ENCODE measurements at places on chromosomes 16 and 17.

DNA sequence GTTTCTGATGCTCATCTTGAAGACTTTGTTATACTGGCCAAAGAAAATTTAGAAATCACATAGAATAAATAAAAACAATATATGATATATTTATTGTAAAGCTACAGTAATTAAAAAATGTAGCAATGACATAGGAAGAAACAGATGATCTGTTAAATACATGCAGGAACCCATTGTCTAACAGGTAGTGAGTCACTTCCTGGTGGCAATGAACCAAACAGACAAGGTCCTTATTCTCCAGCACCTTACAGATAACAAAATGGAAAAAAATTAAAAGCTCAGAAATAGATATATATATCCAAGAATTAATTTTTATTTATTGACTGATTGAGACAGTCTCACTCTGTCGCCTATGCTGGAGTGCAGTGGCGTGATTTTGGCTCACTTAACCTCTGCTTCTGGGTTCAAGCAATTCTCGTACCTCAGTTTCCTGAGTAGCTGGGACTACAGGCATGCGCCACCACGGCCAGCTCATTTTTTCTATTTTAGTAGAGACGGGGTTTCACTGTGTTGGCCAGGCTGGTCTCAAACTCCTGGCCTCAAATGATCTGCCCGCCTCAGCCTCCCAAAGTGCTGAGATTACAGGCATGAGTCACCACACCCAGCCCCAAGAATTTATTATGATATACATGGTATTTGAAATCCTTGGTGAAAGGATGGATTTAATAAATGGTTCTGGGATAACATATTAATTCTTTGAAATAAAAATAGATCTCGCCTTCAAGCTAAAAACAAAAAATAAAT is 7.5 kb downstream of the NETO2 start:
- peak; percentile 22 for DNase-seq

DNA sequence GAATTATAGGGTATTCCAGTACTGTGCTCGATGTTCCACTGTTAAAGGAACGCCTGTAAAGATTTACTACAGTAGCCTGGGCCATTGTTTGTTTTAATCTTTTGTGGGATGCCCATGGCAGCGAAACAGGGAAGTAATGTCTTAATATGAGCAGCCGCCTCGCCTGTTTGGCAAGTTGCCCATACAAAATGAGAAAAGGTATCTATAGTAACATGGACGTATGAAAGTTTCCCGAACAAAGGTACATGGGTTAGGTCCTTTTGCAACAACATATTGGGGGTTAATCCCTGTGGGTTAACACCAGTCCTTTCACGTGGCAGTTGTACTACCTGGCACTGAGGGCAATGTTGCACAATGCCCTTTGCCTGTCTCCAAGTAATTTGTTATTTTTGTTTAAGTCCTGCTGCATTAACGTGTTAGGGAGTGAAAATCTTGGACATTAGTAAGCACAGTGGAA is 21.1 kb upstream of the TMC5 start:
- no peak for DNase-seq

DNA sequence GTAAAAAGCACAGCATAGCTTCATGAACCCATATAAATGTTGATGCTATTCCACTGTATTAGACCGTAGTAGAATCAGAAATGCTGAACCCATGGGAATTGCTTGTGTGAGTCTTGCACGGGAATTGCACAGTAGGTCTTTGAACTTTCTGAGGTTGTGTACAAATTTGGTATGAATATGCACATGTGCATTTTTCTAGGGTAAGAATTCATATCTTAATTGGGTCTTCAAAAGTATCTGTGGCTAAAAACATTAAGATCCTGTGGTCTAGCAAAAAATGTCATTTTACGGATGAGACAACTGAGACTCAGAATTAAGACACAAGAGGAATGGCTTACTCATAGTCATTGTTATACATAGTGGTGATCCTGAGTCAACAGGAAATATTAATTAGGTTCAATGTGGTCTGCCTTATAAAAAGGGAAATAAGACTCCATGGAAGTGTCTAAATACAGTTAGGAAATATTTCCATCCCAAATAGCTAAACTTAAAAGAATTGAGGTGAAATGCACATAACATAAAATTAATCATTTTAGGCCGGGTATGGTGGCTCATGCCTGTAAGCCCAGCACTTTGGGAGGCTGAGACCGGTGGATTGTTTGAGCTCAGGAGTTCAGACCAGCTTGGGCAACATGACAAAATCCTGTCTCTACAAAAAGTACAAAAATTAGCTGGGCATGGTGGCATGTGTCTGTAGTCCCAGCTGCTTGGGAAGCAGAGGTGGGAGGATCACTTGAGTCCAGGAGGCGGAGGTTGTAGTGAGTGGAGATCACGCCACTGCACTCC is 22.8 kb downstream of the TAOK1 start:
- DNase-seq = peak; percentile 11

DNA sequence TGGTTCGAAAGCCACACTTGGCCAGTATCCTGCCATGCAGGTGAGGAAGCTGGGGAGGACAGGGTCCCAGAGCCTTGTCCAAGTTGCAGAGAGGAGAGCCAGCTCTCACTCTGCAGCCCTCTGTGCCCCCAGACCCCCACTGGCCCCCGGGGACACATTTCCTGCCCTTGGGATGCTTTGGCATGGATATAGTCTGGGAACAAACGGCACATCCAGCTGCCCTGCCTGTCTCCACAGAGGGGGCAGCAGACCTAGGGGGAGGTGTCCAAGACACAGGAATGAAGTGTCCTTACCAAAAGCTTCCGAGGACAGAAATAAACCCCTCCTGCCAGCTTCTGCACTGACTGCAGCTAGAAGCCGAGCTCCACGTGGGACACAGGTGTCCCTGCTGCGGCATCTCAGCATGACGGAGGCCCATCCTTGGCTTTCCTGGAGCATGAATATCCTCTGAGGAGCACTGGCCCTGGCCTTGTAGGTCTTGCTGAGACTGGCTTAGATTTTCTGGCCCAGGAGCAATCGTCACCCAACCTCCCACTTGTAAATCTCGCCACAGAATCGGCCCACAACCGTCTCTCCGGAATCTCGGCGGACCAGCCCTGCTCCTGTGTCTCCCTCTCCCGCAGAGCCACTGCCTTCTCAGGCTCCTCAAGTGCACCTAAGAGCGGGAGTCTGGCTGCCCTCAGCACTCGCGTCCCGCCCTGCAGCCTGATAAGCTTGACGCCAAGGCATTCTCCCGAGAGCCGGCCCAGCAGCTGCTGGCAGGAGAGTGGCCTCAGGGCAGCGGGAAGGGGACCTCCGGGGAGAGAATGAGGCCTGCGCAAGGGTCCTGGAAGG is 1.1 kb upstream of the CAPN15 start:
- DNase-seq = no peak

DNA sequence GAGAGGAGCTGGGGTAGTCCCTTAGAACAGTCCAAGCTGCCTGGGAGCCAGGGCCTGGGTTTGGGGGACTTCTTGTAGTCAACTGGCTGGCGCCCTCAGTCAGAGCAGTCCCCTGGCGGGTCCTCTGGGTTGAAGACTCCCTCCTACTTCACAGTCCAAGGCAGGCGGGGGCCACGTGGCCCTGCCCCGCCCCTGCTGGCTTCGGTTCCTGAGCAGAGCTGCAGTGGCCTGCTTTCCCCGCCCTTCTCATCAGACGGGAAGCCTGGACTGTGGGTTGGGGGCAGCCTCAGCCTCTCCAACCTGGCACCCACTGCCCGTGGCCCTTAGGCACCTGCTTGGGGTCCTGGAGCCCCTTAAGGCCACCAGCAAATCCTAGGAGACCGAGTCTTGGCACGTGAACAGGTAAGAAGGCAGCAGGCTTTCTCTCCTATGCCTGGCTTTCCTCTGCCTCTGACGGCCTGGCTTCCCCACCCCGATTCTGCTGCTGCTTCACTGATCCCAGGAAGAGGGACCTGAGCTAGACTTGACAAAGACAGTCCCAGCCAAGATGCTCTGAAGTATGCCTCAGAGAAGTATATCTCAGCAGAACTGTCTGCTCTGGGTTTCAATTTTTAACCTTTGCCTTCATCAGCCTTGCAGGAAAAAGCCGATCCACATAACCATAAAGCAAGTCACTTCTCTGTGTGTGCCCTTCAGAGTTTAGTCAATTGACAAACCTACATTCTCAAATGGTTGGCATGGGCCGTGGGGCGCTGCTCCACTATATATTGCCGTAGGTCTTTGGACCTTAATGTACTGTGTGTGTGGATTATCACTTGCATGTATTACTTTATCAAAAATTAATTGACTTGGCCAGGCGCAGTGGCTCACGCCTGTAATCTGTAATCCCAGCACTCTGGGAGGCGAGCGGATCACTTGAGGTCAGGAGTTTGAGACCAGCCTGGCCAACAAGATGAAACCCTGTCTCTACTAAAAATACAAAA is 56.3 kb downstream of the SF3B3 start:
- no peak for DNase-seq

DNA sequence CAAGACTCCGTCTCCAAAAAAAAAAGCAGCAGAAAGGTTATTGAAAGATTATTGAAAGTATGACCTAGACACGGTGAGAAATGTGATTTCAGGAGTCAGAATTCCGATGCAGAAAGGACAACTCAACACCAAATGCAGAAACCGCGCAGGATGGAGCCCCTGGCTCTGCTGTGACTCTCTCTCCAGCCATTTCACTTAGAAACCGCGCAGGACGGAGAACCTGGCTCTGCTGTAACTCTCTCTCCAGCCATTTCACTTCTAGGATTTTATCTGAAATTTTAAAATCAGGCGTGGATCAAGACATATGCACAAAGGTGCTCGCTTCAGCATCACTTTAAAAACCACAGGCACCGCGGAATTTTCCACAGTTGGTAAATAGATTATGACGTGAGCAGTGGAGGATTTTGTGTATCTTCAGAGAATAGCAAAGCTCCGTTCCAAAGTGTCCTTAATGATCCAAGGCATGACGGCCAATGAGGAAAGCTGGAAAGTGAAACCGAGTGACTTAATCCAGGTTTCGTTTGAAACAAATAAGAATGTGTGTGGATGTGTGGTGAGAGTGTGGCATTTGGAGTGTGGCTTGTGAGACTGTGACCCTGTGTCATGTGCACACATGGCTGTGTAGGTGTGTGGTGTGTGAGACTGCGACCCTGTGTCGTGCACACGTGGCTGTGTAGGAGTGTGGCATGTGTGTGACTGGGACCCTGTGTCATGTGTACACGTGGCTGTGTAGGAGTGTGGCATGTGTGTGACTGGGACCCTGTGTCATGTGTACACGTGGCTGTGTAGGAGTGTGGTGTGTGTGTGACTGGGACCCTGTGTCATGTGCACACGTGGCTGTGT is 9.5 kb downstream of the UTS2R start:
- no peak for DNase-seq

DNA sequence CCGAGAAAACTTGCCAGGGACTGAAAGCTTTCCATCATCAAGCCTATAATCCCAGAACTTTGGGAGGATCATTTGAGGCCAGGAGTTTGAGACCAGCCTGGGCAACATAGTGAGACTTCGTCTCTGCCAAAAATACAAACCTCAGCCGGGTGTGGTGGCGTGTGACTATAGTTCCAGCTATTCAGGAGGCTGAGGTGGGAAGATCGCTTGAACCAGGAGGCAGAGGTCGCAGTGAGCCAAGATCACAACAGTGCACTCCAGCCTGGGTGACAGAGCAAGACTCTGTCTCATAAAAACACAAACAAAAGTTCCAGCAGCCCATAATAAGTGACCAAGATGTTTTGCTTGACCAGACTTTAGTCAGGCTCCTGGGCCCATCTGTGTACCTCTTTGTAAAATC is 1.9 kb downstream of the MEAK7 start:
- no peak for DNase-seq

DNA sequence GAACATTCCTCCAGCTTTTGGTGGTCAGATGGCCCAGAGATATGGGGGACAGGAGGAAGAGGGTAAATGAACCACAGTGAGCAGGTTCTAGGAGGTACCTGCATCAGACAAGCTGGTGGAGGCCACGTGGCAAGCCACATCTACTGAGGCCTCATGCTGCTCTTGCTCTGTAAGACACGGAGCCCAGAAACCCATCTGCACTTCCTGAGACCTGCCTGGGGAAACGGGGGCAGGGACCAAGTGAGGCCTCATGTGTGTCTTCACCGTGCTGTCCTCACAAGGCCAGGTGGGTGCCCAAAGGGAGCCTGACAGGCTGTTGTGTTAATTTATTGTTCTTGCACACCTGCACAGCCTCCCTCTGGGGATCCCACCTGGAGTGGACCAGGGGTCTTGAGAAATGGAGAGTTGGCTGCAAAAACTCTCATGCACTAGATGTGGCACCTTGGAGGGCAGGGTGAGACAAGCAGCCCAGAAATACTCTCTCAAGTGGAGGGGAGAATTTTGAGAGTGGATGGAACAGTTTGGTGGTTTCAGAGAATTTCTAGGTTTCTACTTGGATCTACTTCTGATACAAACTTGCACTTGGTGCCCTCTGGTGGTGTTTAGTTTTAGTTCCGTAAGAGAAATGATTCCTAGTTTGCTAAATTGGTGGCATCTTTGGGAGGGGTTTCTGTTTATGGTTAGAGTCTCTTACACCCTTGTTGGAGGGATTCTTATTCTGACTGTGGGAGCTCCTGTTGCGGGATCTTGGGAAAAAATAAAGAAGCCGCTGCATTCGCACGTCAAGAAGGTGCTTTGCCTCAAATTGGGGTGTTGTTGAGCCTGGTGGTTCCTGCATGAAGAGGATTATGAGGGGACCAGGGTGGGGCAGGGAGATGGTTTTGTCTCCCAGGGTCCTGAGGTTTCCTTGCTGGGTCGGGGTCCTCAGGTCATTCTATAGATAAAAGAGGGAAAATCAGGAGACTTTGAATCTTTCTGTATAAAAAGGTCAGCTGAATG is 47.5 kb downstream of the SLC6A2 start:
- DNase-seq = peak; percentile 60

- DNase-seq = no peak
Measured at GRCh38 chr17:44389723-44390202, 314 bp upstream of the ITGA2B start.

- no peak for DNase-seq
Measured at GRCh38 chr16:68259007-68259825, 5.1 kb upstream of the SLC7A6 start.

DNA sequence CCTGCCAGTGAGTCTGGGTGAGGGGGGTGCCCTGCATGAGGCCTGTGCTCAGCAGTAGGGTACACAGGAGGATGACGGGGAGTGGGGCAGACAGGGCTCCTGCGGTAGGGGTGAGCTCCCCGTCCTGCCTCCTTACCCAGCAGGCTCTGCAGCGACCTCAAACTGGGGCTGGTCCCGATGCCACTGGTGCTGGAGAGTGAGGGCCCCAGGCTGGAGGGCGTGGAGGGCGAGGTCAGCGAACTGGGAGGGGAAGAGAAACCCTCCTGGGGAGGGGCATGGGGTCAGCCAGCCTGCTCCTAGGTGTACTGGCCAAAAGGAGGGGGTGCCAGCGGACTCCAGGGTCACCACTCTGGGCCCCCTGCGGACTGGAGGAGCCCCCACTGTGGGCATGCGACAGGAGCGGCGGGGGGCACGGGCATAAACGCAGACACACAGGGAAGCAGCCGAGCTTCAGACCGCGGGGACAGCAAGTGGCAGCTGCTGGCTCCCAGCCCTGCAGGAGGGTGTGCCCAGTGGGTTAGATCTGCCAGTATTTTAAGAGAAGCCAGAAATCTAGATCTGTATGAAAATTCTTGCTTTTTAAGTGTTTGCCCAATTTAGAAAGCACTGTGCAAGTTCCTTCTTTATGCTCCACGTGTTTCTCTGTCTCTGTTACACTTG is 9.0 kb upstream of the VASN start:
- no peak for DNase-seq

Data from brain microvascular endothelial cell (primary cell).